ENCODE measurements at places on chromosomes 3 and 15. TPM values are rescaled to one million over a fixed set of nuclear protein-coding genes. Genes with fewer than 3 reads are reported as not detected.

GATM gene
- 26.7 TPM for total RNA-seq

DNA sequence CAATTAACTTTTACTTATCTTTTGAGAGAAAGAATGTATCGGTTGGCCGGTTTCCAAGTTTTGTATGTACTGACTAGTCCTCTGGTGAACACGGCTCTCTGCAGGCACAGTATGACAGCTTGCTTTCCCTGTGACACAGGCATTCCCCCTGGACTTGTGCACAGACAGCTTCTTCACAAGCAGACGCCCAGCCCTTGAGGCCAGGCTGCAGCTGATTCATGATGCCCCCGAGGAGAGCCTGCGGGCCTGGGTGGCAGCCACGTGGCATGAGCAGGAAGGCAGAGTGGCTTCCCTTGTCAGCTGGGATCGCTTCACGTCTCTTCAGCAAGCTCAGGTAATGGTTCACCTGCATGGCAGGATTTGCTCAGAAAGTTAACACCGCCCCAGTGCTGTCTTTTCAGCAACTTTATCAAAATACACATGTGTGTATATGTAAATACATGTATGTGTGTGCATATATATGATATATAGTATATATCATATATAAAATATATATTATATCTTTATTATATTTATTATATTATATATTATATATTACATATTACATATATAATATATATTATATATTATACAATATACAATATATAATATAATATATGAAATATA, 25.5 kb downstream of the FAN1 start:
- DNase-seq, result no peak

DNA sequence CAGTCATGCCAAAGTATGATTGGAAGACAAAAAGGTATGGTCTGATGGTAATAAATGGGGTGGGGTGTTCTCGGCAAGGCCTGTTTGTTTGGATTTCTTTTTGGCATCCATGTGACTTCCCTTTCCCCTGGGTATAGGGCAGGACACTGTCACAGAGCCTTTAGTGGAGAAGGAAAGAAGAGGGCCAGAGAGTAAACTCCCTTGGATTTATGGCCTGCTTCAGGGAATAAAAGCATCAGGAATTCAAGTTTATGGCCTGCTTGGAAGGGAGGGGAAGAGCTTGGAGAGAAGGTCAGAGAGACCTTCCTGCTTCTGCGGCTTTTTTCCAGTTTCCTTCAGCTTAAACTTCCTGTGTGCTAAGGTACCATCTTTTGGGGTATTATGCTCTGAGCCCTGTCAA, 179.4 kb upstream of the ADAMTS9 start:
- no peak for DNase-seq

ACKR4 gene
- total RNA-seq, result not detected

DNA sequence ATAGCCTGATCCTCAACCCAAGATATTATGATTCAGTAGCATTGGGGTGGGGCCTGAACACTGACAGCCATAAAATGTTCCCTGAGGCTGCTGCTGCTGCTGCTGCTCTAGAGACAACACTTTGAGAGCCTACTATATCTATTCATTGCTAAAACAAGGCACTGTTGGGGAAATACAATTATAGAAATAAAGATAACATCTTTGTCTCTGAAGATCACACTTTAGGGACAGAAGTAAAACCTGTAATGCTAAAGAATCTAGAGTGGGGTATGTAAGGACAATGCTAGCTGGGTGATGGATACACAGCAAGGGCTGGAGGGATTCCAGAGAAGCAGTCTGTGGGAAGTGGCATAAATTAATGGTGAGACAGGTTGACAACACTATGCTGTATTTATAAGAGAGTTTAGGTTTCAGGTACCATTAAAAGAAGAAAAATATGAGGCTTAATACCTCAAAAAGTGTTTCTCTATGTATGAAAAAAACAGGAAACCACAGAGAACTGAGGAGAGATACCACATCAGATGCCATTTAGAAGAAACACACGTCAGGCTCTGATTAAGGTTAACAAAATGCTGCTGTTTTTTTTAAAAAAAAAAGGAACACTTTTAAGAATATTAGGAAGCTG, 115.9 kb downstream of the CBLB start:
- peak; percentile 79 for DNase-seq

GRCh38 chr3:17674082-17674686, 68.2 kb downstream of the TBC1D5 start:
- no peak for DNase-seq

C3orf52 gene
- total RNA-seq, result not detected

MAGI1 gene
- total RNA-seq, result 11.0 TPM

GRCh38 chr3:156497326-156497725, 57.6 kb downstream of the SSR3 start:
- DNase-seq, result no peak

ALDH1A2 gene
- not detected for total RNA-seq

DNA sequence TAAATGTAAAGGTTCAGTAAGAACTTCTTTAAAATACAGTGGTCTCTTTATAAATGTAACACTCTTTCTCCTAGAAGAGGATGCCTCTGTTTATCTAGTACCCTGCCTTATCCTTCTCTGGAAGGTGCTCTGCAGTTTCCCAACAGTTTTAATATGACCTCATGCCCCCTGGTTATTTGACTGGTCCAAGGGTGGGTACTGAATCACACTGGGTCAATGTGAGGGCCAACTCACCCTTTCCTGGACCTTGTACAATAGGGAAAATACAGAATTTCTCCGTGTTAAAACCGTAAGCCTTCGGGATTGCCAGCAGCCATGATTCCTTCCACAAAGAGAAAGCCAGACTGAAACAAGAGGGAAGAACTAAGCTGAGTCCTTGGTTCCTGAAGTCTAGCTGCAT, 9.2 kb downstream of the DCBLD2 start:
- DNase-seq, result no peak

DNA sequence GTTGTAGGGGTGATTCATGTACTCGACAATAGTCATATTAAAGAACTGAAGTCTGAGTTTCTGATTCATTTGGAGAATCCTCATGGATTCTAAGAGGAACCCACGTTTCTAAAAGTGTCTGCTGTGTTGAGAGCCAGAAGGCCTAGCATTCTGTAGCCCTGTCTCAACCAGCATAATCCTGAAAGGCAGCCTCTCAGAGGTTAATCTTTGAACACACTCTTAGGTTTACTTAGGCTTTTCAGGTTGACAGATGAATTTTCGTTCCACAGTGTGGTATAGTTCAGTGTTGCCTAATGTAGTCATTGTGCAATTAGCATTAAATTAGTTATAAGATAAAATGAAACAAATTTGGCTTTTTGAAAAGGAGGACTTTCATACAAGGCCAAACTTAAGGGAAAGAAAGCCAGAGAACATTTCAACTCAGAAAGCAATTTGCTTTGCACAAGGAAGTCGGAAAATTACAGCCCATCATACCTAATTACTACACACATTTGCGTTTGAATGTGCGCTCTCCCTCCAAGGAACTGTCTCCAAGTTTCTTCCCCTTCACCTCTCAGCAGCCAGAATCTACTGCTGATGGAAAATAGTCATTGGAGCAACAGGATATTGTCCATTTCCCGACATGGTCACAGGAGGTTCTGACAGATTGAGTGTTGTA, 42.0 kb downstream of the AGBL1 start:
- DNase-seq, result no peak

MME gene
- 540 TPM for total RNA-seq

DNA sequence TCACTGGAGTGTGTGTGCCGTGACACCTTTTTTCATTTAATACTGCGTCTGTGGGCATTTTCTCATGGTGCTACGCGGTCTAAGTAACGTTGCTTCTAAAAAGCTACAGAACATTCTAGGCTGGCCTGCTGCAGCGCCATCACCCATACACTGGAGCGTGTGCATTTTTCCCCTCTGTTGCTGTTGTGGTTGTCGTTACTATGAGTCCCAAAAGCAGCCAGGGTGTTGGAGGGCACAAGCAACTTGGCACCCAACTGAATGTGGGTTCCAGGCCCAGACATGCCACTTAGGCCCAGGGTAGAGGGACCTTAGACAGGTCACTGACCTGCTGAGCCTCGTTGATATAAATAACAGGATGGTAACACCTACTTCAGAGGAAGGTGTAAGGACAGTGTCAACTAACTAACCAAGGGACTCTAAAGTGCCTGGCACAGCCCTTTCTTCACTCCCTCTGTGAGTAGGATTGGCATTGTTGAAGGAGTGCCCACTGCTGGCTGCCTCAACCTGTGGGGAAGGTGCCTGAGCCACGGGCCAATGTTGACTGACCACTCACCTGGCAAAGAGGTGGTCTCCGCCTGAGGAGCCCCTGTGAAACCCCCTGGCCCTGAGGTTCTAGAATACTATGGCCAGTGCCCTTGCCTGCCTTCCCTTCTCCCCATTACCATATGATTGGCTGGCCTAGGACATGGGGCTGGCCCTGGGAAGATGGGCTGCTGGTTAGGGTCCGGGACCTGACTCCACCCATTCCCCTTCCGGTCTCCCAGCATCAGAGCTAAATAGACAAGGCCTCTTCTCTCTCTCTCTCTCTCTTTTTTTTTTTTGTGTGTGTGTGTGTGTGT, 3.5 kb downstream of the CSK start:
- DNase-seq, result no peak

- DNase-seq, result no peak
Observed at GRCh38 chr15:62719316-62719715, 323.2 kb upstream of the TPM1 start.

IFT57 gene
- 113 TPM for total RNA-seq

DNA sequence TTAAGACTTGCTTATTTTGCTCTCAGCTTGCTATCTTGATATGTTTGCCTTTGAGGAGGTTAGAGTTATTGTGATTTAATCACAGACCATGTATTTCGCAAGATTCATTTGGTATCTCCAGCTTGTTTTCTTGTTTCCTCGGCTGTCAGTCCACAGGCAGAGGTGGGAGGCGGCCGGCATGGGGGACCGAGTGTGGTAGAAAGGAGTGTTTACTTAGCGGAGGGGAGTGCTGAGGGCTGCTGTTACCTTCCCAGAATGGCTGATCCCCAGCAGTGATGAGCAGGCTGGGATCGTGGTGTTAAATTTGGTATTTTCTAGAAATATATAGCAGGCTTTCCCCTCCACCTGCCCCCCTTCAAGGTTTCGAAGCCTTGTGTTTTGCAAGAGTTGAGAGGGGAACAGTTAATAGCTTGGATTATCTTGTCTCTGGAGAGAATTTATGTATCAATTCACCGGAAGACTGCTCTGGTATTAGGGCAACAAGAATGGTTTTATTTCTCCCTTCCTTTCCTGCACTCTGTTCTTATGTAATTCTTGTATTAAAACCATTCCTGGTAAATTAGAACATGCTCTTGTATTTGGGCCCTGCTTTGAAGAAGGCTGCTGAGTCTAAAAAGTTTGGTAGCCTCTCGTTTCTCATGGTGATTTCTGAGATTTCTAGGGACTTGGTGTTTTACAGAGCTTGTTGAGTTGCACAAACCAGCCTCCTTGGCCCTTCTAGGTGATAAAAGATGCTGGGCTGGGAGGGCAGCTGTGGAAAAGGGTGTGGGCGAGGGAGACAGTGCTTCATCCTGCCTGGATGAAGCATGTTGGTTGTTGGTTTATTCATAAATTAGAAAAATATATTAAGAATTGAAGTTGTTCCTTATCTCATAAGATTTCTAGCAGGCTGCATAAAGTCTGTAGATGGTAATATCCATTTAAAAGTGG, 151.4 kb downstream of the IGF1R start:
- no peak for DNase-seq

DNA sequence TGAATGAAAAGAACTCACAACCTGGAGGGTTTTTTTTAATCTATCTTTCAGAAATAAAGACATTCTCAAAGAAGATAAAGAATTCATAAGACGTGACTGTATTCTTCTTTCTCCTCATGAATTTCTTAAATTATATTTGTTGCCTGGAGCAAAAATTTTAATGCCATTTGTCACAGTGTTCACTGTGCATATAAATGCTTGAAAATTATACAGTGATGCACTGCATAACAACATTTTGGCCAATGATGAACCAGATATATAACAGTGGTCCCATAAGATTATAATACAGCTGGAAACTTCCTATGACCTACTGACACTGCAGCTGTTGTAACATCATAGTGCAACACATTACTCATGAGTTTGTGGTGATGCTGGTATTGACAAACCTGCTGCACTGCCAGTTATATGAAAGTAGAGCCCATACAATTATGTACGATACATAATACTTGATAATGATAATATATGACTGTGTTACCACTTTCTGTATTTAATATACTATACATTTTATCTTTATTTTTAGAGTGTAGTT, 67.3 kb downstream of the P2RY1 start:
- no peak for DNase-seq

DNA sequence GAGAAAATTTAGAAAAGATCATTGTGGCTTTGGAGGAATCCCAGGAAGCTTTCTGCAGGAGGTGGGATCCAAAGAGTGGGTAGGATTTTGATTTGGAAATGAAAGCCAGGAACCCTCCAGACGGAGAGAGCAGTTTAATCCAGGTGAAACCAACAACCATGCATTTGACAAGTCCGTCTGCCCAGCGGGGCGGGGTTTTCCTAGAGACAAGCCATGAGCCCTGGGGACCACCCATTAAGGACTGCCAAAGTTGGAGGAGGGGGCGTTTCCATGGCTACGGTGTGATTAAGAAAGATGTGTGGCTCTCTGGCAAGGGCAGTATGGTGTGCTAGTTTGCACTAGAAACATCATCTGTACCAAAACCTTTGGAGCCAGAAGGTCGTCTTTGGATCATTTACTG, 53.4 kb downstream of the SRGAP3 start:
- no peak for DNase-seq

- DNase-seq, result no peak
Observed at GRCh38 chr3:185586686-185587039, 568 bp downstream of the SENP2 start.

GRCh38 chr15:80778621-80778963, 578 bp upstream of the CEMIP start:
- DNase-seq, result no peak

DNA sequence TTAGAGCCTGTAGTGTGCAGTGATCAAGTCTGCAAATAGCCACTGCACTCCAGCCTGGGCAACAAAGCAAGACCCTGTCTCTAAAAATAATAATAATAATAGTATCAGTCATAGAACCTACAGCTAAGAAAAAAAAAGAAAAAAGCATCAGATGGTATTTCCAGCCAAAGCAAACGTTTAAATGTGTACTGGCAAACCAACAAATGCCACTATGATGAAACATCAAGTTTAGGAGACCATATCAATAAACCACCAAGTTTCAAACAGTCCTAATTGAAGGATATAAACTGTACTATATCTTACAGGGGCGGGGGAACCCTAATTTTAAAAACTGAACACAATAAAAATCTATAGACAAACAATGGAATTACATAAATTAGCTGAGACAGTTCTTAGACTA, 6.4 kb downstream of the UBP1 start:
- no peak for DNase-seq

Data from G401 (cell line).